ENCODE measurements at places on chromosomes 11 and 22.

DNA sequence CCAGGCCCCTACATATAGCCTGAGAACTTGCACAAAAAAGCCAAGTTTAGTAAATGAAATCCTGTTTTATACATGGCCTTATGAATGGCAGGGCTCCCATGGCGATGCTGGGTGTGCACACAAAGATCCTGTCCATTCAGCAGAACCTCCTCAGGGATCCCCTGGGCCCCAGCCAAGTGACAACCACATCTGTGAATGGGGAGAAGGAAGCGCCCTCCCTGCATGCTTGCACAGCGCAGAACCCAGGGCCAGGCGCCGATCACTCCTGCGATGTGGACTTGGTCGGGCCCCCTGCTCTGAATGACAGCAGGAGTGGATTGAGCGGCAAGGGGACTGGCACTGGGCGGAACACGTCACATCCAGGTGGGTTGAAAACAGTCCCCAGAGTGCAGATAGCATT lies 4.5 kb upstream of the CDC42EP2 start:
- no peak for DNase-seq

- DNase-seq: no peak
These were observed 491.8 kb downstream of the TMEM135 start for GRCh38 chr11:87529486-87529885.

DNA sequence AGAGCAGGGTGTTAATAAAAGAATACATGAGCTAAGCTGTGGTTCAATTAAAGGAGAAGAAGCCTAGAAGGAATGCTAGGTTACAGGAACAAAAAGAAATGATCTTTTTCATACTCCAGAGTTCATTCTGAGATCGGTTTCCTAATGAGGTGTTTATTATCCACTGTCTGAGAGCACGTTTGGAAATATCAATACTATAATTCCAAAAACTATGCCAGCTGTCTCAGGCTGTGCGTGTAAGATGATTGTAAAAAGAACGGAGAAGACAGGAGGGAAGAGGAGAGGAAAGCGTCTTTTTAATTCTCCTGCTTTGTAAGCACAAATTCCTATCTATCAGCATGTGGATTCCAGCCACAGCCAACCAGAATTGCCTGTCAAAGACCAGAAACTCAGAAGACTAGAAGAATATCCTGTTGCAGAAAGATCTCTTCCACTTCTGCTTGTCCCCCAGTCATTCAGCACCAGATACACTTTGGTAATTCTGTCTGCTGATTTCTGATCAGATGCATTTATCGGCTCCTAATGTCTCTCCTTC lies 25.7 kb downstream of the APOL5 start:
- DNase-seq: no peak

GRCh38 chr11:28105869-28106268 lies 2.1 kb downstream of the KIF18A start:
- no peak for DNase-seq

GRCh38 chr11:91791171-91791468 lies 433.5 kb upstream of the FAT3 start:
- DNase-seq: no peak

All from stimulated activated CD4-positive, alpha-beta T cell treated with anti-CD3 and anti-CD28 coated beads, Interleukin-15, amount 100 ng/mL, for 1 hour (primary cell).